ENCODE measurements at places on chromosomes 6 and 20.
A peak's percentile ranks its signal among the peaks of the same experiment; 100 is the strongest.

GRCh38 chr6:35804996-35805736, at the start of gene LHFPL5:
Gene LHFPL5 (plus strand): TSS chr6:35805352. CDS start chr6:35805671, 319 bp downstream.
- peak; percentile 89 for DNase-seq

- DNase-seq: no peak
Observed at GRCh38 chr20:19256906-19257595, 44.6 kb downstream of the SLC24A3 start.

GRCh38 chr6:151004383-151005024, 139.0 kb downstream of the MTHFD1L start:
- DNase-seq: no peak

DNA sequence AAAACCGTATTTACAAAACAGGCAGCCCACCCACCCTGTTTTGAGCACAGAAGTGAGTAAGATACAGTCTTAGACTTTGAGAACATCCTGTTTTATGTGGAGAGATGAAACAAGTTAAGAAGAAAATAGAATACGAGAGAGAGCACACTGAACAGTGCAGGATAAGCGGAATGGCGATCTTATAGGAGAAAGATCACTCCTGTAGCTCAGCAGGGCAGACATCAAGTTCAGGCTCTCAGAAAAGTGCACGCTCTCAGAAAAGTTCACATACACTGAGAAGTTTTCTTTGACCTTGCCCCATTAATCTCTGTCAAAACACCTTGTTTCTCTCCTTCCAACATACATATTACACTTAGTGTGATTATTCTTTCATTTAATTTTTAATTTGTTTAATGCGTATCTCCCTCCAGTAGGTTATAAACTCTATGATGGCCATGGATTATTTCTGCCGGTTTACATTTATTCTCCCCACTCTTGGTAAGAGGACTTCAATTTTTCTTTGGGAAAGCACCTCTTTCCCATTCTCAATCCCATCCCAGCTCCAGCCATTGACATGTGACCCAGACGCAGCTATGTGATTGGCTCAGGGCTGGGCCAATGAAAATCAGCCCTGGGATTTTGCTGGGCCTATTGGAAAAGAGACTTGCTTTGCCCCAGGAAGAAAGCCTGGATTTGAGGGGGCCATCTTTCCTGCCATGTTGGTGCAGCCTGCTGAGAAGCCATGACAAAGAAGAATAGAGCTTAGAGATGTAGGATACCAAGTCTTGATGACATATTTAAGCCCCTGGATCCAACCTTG, 16.2 kb downstream of the KCNB1 start:
- DNase-seq: no peak

DNA sequence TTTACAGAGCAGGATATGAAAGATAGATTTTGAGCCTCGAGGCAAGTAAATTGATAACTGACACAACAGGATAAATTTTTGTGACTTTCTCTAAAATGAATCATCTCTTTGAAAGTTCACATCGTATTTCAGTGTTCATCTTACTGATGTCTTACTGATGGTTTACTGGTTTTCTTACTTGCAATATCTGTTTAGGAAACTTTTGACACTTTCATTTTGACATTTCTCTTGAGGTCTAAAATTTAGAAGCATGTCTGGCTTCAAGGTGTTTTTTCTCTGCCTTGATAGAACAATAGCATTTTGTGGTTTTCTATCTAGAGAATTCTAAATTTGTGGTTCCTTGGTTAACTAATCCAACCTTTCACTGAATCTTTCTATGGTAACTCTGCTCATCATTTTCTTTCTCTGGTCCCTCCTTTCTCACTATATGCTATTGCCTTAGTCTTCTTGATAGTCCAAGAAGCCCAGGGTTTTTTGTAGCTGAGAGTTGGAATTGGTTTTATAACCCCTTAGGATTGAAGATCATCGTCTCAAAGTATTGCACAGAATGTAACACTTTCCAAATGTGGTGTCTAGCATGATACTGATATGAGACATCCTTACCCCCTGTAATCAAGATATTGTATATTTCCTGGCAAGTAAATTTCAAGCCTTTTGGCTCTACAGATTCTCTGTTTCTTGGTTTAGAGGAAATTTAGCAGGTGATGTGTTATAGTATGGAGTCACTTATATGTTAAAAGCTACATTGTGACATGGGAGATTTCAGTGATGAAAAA, 98.7 kb downstream of the RNF144B start:
- DNase-seq: no peak
